ENCODE measurements at places on chromosomes 4 and X. TPM values are rescaled to one million over a fixed set of nuclear protein-coding genes. Genes with fewer than 3 reads are reported as not detected.

Gene PIR
- total RNA-seq: 27.6 TPM

GRCh38 chrX:14029425-14030173 is at the start of gene GEMIN8:
GEMIN8 (minus strand) TSS chrX:14029892; CDS start chrX:14021478, 8,414 bp downstream.
- peak; percentile 76 for DNase-seq

- DNase-seq: no peak
Measured at GRCh38 chrX:105645667-105646357, 176.5 kb upstream of the NRK start.

Gene SMIM43
- not detected for total RNA-seq

DNA sequence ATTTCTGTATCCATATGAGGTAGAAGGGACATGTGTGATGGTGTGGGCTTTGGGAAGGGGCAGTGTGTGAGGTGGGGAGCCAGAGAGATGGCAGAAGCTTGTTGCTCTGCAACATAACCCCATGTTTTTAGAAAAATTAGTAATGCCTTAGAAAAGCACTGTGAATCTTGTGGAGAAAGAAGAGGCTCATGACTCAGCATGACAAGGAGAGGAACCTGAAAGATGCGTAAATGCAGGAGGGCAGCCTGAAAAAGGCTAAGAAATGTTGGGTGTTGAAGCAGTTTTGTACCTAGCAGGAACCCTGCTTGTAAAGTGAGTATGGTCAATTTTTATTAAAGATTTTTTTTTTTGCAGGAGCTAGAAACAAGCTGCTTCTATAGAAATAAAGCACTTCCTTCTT is 59.8 kb downstream of the ARSJ start:
- no peak for DNase-seq

DNA sequence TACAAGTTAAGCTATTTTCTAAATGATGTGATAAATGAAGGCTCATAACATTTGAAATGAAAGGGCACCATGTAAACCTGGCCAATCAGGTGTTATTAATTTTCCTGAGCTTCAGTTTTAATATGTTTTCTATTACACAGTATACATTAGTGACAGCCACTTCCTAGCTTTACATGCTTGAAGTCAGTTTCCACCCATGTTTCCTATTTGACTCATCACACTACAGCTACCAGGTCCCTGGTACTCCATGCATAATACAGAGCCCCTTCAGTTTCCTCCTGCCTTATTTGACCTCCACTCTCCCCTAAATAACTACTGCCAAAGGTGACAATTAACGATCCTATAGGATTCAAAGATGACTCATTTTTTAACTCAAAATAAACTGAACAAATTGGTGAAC is 18.3 kb downstream of the ZNF518B start:
- no peak for DNase-seq

DNA sequence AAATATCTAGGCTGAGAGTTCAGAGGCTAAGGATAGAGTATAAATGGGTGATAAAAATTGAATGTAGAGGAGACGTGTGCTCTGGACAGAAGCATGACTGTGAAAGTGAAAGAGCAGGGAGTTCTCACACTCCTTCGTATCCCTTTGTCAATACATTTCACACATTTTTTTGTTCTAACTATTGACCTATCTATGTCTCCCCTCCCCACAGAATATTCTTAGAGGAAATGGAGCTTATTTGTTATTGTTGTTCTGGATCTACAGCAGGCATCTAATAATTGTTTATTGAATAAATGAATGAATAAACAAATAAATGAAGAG is 57.6 kb downstream of the ENPEP start:
- DNase-seq: no peak

GRCh38 chr4:164731827-164732474 is 22.0 kb upstream of the SMIM31 start:
- peak; percentile 21 for DNase-seq

DNA sequence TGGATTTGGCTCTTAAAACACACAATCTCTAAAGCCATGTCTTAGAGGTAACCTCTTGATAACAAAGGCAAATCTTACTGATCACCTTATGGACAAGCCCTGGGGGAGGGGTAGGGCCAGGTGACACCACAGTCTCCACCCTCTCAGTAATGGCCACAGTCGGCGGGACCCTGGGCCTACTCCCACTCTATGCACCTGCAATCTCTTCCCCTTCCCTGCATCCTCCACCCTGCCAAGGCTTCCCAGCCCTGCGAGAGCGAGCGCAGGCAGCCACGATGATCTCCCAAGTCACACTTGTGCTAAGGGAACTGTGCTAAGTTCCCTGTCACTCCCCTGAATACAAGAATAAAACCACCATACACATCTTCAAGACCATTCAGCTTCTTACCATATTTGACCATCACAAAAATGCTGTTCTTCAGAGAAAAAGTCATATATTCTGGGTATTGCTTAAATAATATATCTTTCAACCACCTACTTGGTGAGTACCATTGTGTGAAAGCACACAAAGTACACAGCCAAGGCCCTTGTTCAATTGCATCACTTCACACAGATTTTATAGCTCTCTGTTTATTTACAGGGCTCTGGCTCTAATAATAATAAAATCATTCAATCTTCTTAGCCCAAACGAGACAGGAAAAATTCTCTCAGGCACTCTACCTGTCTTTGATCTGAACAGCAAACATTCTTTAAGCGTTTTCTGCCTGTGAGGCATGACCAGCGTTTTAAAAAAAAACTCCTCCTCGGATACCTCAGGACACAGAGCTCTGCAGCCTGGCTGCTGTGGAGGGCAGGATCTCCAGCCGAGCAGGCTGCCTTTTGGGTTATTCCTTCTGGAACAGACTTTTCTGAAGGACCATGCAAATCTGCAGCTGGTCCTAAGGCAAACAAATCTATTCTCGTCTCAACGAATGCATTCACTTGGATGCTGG is 115.7 kb upstream of the MAP3K15 start:
- DNase-seq: no peak

DNA sequence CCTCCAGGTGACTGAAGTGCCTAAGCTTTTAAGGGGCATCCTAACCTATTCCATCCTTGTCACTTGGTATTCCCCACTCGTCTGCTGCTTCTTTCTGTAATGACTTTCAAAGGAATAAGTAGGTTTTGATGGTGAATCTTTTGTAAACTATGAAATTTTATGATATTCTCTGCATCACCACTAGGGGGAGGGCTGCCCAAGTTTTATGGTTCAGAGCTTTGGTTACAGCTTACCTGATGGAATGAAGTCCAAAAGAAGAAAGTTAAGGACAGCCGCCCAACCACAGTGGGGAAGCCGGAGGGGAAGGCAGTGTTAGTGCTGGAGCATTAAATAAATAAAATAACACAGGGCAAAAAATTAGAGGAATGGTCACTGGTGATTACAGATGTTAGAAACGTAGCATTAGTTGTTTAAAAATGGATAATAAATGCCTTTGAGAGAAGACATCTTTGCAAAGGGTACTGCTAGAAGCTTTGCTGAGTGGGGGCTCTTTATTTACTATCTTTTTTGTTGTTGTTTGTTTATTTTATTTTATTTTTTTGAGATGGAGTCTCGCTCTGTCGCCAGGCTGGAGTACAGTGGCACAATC is 204.9 kb downstream of the GBA3 start:
- no peak for DNase-seq

DNA sequence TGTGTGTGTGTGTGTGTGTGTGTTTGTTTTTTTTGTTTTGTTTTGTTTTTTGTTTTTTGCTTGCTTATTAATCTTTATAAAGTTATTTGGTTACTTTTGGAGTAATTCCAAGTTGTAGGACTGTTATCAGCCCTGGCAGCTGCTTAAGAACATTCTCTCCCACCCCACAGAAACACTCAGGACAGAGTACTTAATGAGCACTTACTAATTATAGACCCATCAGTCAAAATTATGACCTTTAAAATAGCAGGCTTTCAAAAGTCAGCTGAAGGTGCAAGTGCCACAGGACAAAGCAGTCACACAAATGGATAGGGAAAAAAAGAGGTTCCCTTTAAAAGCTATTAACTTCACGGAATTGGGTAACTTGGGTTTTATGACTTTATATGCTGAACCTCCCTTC is 69.0 kb downstream of the BEND2 start:
- no peak for DNase-seq

DNA sequence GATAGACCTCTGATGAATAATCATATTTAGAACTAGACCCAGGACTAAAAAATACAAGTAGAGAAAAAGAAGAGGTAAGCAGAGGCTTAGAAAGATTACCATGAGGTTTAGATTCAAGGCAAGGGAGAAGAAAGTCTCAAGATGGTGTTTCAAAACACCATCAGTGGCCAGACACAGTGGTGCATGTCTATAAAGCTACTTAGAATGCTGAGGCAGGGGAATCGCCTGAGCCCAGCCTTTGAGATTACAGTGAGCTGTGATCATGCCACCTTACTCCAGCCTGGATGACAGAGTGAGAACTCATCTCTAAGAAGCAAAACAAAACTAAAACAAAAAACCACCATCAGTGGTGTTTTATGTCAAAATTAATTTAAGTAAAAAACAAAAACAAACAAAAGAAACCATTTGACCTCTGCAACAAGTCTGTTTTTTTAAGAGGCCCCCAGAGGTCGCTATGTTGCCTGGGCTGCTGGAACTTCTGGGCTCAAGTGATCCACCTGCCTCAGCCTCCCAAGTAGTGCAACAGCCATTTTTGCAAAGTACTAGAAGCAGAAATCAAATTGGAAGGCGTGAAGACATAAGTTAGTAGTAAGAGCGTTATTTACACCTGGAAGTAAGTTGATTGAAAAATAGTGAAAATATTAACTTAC is 784.3 kb downstream of the ADGRL3 start:
- no peak for DNase-seq

GRCh38 chr4:4606321-4606720 is 64.5 kb upstream of the STX18 start:
- DNase-seq: no peak

Gene SLC9B1
- total RNA-seq: 3.2 TPM

DNA sequence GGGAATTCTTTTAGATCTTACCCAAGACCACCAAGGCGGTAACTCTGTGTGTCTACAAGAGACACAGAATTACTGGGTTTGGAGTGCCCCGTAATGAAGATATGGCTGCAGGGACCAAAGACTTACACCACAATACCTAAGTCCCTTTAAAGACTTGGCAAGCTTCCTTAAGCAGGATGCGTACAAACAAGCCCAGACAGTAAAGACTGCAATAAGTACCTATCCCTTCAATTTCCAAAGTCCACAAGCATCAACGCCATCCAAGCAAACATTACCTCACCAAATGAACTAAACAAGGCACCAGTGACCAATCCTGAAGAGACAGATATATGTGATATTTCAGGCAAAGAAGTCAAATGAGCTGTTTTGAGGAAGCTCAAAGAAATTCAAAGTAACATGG is 42.3 kb upstream of the RNF128 start:
- DNase-seq: no peak

Gene ARX
- total RNA-seq: not detected

Gene CHRDL1
- total RNA-seq: 6.3 TPM

Gene TMSB15C
- 16.9 TPM for total RNA-seq
